ENCODE measurements at places on chromosomes 1 and 21. TPM values are rescaled to one million over a fixed set of nuclear protein-coding genes. Genes with fewer than 3 reads are reported as not detected.

GRCh38 chr1:12556368-12556930 is 61.6 kb downstream of the DHRS3 start:
- no peaks in the 10 kb centered on the region for H3K27me3 ChIP-seq
- H3K36me3 ChIP-seq, result no peaks in the 10 kb centered on the region
- H3K4me3 ChIP-seq, result no peak overlapping the region

DNA sequence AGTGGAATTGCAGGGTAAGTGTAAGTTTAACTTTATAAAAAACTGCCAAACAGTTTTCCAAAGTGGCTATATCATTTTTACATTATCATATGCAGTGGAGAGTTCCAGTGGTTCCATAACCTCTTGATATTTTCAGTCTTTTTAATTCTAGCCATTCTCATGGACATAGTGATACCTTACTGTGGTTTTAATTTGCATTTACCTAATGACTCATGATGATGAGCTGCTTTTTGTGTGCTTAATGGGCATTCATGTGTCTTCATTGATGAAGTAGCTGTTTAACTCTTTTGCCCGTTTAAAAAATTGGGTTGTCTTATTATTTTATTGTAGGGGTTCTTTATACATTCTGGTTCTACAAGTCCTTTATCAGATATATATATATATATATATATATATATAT is 29.4 kb downstream of the SNX27 start:
- no peak overlapping the region for H3K27ac ChIP-seq
- H3K27me3 ChIP-seq, result no peaks in the 10 kb centered on the region
- H3K4me3 ChIP-seq, result no peak overlapping the region
- H3K4me1 ChIP-seq, result peaks cover 3% of the 10 kb centered on the region
- no peak for DNase-seq

DNA sequence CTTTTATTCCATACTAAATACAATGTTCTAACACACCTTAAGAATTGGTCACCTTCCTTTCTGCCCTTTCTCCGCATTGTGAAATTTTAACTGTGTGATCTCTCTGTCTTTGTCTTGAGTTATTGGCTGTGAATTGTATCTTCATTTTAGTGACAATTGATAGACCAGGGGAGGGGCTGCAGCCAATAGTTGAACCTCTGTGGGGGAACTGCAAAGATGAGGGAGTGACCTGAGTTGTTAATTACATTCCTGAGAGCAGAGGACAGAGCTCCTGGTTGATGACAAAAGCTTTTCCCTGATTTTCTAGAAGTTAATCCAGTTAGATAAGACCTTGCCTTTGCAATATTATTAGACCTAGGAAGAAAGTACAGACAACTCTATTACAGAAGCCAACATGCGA is 1535.7 kb downstream of the BRINP3 start:
- no peaks in the 10 kb centered on the region for H3K4me1 ChIP-seq
- DNase-seq, result no peak
- no peaks in the 10 kb centered on the region for H3K36me3 ChIP-seq

- H3K27me3 ChIP-seq, result peaks cover 33% of the 10 kb centered on the region
- H3K36me3 ChIP-seq, result no peaks in the 10 kb centered on the region
- peaks cover 50% of the 10 kb centered on the region for H3K4me1 ChIP-seq
- H3K4me3 ChIP-seq, result no peak overlapping the region
- DNase-seq, result no peak
- no peak overlapping the region for H3K27ac ChIP-seq
Measured at GRCh38 chr1:1203561-1204424, 2.6 kb downstream of the TNFRSF18 start.

- H3K27ac ChIP-seq, result no peak overlapping the region
- H3K27me3 ChIP-seq, result no peaks in the 10 kb centered on the region
- H3K36me3 ChIP-seq, result peaks cover 8% of the 10 kb centered on the region
- H3K4me3 ChIP-seq, result no peak overlapping the region
Measured at GRCh38 chr1:44270686-44271628, 57.7 kb downstream of the DMAP1 start.

- H3K4me3 ChIP-seq, result no peak overlapping the region
- peaks cover 55% of the 10 kb centered on the region for H3K36me3 ChIP-seq
- H3K27me3 ChIP-seq, result no peaks in the 10 kb centered on the region
- DNase-seq, result no peak
- H3K27ac ChIP-seq, result no peak overlapping the region
Measured at GRCh38 chr1:36094621-36095061, 5.9 kb downstream of the ADPRS start.

- peaks cover 26% of the 10 kb centered on the region for H3K27me3 ChIP-seq
- H3K4me1 ChIP-seq, result peaks cover 26% of the 10 kb centered on the region
- DNase-seq, result no peak
- H3K4me3 ChIP-seq, result no peak overlapping the region
- H3K27ac ChIP-seq, result no peak overlapping the region
Measured at GRCh38 chr1:156144742-156145141, 8.6 kb upstream of the SEMA4A start.

DNA sequence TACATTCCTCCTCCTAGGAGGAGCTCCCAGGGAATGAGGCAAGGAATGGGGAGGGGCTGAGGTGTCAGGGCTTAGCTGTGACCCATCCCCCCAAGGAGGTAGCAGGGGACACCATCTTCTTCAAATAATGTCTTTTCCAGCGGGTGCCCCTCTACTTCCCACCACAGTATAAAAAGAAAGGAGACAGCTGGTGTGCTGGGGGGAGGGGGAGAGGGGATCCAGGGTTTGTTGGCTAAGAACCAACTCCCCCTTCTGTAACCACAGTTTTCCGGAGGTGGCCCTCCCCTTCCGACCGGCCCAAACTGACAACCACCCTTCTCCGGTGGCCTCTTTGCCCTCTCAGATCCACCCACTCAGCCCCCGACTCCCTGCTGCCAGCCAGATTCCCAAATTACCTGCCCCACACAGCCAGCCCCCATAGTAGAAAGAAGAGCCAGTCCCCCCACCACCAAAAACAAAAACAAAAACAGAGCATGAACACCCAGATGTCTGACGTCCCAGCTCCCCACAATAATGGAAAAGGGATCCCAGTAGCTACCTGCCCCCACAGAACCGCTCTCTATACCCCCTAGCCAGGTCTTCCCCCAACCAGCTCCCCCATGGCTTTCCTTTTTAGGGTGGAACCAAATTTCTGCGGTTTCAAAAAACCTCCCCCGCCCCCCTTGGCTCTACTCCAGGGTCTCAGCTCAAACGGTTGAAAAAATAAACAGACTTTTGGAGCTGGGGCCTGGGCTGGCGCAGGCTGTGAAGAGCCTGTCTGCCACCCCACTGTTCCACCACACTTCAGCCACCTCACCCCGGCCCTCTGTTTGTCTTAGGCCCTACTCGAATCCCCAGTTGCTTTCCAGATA is 2.1 kb downstream of the ARHGEF2 start:
- H3K27me3 ChIP-seq, result no peaks in the 10 kb centered on the region
- H3K4me1 ChIP-seq, result peaks cover 87% of the 10 kb centered on the region
- peak overlapping the region; percentile 93 for H3K4me3 ChIP-seq
- peak overlapping the region; percentile 97 for H3K27ac ChIP-seq
- DNase-seq, result peak; percentile 87
- peaks cover 26% of the 10 kb centered on the region for H3K36me3 ChIP-seq

DNA sequence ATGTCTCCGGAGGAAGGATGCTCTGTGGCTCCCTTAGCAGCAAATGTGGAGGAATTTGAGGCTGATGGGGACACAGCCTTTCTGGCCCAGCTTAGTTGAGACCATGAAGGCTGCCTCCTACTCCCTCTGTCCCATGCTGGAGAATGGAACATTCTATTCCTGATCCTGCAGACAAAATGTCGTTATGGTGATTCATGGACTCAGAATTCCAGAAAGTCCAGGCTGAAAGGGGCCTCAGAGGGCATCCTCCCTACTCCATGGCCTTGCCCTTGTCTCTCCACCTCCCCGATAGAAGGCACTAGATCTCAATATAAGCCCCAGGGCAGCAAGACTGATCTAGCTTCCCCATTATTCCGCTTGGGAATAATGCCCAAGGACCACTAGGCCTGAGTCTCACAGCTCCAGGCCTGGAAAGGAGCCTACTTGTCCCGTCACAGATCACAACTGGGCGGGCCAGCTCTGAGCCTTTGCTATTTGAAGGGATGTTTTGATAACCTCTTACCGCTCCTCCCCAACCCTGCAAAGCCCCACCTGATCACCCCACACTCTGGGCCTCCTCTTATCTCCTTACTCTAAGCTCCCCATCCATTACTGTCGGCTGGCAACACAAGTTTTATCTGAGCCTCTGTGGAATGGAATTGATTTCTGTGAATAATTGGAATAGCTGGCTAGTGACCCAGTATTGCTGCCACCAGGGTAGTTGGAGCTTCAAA is 52.8 kb upstream of the TRABD2B start:
- peaks cover under 1% of the 10 kb centered on the region for H3K27me3 ChIP-seq
- no peak for DNase-seq

DNA sequence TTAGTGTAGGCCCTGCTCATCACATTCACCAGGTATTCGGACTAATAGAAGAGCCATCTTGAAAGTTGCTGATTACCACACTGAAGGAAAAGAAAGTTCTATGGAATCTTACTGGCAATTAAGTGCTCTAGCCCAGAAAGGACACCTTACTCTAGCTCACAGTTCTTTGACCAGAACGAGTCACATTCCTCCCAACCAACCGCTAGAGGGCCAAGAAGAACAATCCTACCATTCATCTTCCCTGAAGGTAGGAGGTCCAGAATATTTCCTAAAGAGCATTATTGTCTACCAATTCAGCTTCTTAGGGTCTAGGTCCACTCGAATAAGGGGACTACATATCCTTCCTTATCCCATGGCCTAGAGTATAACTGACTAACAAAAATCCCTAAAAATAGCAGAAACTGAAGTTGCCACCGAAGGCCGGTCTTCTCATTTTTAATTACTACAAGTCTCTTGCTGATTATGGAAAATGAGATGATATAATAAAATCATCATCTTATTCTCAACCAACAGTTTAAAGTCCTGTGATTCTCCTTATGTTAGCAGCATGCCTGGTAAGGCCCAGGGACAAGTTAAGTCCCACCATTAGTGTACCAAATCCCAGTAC is 2.7 kb upstream of the FMO1 start:
- peak; percentile 71 for DNase-seq
- H3K27ac ChIP-seq, result no peak overlapping the region
- peaks cover 2% of the 10 kb centered on the region for H3K27me3 ChIP-seq
- H3K4me3 ChIP-seq, result no peak overlapping the region
- no peaks in the 10 kb centered on the region for H3K36me3 ChIP-seq

DNA sequence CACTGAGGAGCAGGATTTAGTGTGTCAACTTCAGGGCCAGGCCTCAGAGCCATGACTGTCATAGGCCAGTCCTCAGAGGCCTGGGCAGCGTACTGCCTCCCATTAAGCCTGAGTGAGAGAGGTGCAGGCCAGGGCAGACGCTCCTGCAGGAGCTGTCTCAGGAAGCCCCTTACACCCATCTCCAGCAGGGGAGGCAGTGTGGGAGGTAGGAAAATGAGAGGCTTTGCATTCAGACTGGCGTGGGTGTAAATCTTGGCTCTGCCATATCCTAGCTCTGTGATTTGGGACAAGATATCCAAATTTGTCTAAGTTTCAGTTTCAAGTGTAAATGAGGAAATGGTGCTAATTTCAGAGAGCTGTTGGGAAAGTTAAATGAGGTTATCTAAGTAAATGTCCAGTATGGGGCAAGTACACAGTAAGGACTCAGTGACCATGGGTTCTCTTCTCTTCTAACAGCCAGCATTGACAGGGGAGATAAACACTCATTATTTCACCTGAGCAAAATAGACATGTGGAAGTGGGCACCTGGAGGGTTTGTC is 184.1 kb downstream of the ZSCAN20 start:
- H3K4me1 ChIP-seq, result no peaks in the 10 kb centered on the region
- no peak for DNase-seq
- no peak overlapping the region for H3K4me3 ChIP-seq
- H3K36me3 ChIP-seq, result no peaks in the 10 kb centered on the region

- no peak overlapping the region for H3K4me3 ChIP-seq
- peak; percentile 54 for DNase-seq
- H3K36me3 ChIP-seq, result peaks cover 24% of the 10 kb centered on the region
- no peaks in the 10 kb centered on the region for H3K27me3 ChIP-seq
- no peak overlapping the region for H3K27ac ChIP-seq
- H3K4me1 ChIP-seq, result no peaks in the 10 kb centered on the region
Measured at GRCh38 chr1:112579801-112580510, 39.0 kb downstream of the ST7L start.

DNA sequence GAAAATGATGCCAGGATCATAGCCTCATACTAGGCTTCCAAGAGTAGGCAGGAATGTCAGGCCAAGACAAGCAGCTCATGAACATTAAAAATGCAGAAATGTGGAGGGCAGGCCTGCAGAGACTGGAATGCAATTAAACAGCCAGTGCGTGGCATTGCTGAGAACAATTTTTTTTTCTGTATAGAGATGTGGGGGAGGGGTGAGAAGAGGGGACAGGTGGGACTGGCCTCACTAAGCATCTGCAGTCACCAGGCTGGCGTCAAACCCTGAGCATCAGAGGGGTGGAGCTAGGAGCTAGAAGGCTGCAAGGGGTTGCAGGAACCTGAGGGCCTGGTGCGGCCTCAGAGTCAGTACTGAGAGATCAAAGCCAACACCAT is 114.1 kb downstream of the TNR start:
- no peak overlapping the region for H3K4me3 ChIP-seq
- H3K4me1 ChIP-seq, result no peaks in the 10 kb centered on the region
- no peak for DNase-seq
- no peaks in the 10 kb centered on the region for H3K27me3 ChIP-seq
- no peak overlapping the region for H3K27ac ChIP-seq

Gene GBP6
- total RNA-seq, result 0.04 TPM

Gene CELA2A
- total RNA-seq, result 0.13 TPM

Gene CYP4Z1
- total RNA-seq, result 0.18 TPM

Gene SLAMF8
- total RNA-seq, result 0.27 TPM

Gene TMEM200B
- 10.1 TPM for total RNA-seq

Measured in muscle of leg (tissue), 16 donors.